SK-N-SH (cell line): ENCODE measurements at places on chromosomes 6 and 20. TPM values are rescaled to one million over a fixed set of nuclear protein-coding genes. Genes with fewer than 3 reads are reported as not detected.

The CCM2L gene
- polyA plus RNA-seq: not detected in 2 replicates

The MACROD2 gene
- polyA plus RNA-seq: 0.24 and 0.33 TPM in 2 replicates

The JPH2 gene
- 0.67 and 0.75 TPM in 2 replicates for polyA plus RNA-seq

The TRIM31 gene
- polyA plus RNA-seq: not detected in 2 replicates

The GLP1R gene
- not detected in 2 replicates for polyA plus RNA-seq

- no peak for DNase-seq
Measured at GRCh38 chr6:165181951-165182414, 127.4 kb downstream of the C6orf118 start.

DNA sequence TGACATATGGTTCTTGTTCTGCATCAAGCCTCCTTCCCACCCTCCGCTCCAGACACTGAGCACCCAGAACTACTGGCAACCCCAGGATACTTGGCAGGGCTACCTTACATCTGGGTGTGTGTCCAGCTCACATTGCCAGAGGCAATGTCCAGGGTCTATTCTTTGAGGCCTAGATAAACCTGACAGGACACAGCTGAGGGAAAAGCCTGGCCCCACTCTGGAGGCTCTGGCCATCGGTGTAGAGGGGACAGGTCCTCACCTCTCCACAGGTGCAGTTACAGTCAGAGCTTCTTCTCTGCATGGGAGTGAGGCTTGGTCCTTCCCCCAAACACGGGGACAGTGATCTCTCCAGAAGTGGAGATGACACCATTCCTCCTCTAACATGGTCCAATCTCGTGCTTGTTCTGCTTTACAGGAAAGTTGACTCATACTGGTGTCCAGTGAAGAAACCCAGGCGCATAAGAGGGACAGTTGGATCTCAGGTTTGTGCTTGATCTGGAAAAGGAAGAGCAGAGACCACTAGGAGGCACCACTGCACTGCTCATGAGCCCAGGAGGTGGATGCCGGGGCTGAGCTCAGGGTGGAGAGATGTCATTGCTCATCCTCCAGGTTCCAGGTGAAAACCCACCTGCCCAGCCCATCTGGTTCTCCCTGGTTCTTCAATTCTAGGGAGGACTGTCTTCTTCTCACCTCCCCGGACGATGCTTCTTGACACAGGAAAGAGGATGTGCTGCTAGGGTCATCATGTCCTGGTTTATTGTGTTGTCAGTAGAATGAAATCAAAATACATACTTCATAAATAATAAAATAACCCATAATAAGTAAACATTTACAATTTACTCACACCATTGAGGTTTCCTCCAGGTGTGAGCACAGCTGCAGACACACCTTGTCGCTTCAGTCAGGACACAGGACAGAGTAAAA is 14.7 kb downstream of the HLA-F start:
- DNase-seq: peak; percentile 64

DNA sequence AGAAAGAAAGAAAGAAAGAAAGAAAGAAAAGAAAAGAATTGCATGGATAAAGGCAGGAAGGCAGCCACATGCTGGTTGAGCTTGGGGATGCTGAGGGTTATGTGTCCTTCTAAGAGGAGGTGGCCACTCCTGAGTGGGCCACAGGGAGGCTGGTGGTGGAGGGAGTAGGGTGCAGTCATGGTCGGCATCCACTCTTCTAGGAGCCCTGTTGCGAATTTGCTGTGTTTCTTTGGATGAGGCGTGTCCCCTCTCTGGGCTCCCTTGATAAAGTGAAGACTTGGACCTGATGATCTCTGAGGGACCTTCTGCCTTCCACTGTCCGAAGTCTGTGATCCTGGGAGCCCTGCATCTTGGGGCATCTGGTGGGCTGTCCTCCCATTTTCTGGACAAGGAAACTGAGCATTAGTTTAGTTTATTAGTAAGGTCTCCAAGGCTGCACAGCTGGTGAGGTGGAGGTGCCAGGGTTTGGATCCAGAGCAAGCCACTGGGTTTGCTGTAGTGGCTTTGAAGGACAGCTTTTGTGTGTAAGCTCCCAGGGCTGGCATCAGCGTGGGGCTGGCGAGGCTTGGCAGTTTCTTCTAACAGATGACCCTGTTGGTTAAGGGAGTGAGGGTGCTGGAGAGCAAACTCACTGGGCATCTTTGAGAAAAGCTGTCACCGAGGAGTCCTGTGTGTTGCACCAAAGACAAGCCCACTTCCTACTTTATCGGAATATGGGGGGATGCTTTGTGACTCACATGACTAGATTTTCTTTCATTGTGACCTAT is 4.3 kb downstream of the DLGAP4 start:
- DNase-seq: no peak

GRCh38 chr6:110296241-110297025 is 61.7 kb downstream of the METTL24 start:
- DNase-seq: no peak

GRCh38 chr6:31822036-31822821 is 5.3 kb upstream of the HSPA1B start:
- peak; percentile 69 for DNase-seq

DNA sequence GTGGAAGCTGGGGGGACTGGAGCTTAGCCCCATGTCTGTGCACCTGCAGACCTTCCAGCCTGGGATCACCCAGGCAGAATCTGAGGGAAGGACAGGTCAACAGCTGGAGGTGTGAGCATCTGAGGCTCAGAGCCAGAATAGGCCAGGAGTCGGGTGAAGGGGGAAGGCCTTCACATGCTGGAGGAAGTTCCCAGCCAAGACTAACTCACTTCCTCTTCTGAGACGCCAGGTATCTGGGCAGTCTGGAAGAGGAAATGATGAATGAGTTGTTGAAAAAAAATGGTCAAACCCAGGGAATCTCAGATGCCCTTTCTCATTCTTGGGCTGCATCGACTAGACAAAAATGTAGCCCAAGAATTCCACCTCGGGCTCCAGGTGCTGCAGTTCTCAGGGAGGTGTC is 73.6 kb upstream of the TIAM2 start:
- DNase-seq: no peak
